ENCODE measurements at places on chromosomes 11 and 22.

GRCh38 chr11:80841675-80842074, 1400.8 kb upstream of the TENM4 start:
- DNase-seq: no peak

GRCh38 chr22:36730176-36730858, 26.8 kb upstream of the CACNG2 start:
- DNase-seq: no peak

DNA sequence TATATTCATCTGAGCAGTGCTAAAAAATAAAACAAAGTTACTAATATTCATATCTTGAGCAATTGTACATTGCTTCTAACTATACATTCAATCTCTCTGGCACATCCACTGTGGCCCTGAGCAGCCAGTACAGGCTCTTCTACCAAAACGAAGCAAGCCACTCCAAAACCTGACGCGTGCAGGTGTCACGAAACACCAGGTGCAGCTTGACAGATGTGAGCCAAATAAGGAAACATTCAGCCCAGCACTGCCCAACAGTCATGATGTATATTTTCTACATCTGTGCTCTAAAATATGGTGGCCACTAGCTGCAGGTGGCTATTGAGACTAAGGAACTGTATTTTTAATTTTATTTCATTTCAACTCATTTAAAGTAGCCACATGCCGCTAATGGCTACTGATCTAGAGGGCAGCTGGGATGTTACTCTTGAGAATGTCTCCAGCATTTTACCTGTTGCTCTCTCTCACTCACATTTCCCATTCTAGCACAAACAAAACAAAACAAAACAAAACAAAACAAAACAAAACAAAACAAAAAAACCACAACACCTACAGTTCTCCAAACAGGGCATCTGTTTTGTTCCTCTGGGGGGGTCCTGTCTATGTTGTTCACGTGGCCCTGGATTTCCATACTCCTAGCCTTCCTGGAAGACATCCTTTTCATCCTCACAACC, 77.7 kb downstream of the LARGE1 start:
- no peak for DNase-seq

DNA sequence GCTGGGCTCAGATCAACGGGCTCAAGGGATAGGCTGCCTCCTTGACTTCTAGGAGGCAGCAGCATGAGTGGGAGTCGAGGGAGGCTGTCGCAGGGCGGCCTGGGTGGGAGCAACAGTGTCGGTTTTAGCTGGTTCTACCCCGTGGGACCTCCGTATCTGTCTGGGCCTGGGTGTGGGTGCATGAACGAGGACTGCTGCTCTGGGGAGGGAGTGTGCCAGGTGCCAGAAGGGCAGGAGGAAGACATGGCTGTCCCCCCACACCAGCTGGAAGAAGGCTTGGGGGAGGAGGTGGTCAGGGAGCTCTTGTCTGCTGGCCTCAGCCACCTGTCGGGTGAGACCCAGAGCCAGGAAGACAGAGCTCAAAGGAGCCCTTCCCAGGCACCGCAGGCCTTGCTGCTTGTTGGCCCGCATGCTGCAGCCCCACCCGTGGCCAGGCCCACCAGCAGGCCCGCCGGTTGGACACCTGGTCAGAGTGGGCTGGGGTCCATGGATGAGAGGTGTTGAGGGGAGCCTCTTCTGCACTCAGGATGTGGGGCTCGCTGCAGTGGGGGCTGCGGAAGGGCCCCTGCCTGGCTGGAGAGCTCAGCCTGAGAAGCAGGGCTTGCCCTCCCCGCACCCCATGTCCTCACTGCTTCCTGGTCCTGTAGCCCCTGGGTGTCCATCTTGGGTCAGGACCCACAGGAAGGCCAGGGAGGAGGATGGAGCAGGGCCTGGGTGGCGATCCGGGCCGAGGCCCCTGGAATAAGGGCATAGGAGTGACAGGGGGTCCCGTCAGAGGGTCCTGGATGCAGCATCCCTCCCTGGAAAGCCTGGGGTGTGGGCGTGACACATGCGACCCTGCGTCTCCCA, 3.4 kb downstream of the CEND1 start:
- no peak for DNase-seq

- DNase-seq: no peak
These were observed 18.2 kb downstream of the CELF1 start for GRCh38 chr11:47534704-47535251.

GRCh38 chr11:45180848-45181192, 34.4 kb downstream of the PRDM11 start:
- DNase-seq: peak; percentile 89

- no peak for DNase-seq
These were observed 10.5 kb downstream of the SCN4B start for GRCh38 chr11:118142081-118142480.
